Activated CD4-positive, alpha-beta T cell treated with anti-CD3 and anti-CD28 coated beads for 4 hours (primary cell): ENCODE measurements at places on chromosomes 5 and 9.

- no peak for DNase-seq
Measured at GRCh38 chr9:94298949-94299599, 29.4 kb downstream of the NUTM2F start.

DNA sequence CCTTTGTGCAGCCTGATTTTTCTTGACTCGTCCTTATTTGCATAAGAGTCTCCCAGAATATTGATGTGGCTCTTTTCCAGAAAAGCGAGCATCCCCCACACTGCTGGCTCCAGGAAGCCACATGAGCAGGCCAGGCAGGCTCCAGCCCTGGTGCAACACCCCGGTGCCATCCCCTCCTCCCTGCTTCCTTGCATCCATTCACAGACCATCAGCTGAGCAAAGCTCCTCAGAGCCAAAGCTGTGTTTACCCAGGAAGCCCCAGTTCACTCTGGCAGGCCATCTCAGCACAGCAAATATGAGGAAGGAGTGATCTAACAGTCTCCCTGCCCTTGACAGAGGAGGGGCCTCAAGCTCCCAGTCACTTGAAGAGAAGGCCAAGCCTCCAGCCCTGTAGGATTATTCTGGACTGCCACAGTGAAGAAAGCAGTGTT lies 34.4 kb downstream of the INSYN2B start:
- DNase-seq: no peak

- DNase-seq: peak; percentile 43
Measured at GRCh38 chr5:156934450-156935211, 28.4 kb downstream of the TIMD4 start.

DNA sequence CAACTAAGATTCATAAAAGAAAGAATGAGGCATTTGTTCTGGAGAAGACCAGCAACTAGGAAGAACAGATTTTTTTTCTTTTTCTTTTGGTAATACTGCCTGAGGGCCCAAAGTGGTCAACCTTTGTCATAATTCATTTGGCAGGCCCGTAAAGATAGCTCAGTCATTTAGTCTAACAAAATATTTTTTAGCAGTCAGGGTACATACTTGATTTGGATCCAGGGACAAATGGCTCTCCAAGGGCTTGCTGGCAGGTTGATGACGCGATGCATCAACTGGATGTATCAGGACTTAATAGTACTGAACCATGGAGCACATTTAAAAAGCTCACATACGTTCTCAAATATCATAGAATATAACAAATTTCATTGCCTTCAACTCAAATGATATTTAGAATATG lies 203.4 kb upstream of the ZNF608 start:
- DNase-seq: no peak

- DNase-seq: no peak
Measured at GRCh38 chr5:95887977-95888376, 65.5 kb upstream of the GLRX start.

DNA sequence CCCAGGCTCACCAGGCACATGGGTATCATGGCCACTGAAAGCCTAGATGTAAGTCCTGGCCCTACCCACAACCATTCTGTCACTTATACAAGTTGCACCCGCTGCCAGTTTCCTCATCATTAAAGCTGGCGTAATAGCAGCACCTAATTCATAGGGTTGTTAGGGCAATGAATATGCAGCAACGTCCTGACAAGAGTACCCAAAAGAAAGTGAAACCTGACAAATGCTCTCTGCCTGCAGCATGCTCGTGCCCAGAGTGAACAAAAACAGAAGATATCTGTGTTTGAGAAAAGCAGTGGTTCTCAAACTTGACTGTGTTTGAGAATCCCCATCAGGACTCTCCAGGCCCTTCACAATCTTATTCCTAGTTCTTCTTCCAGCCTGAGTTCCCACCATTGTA lies 632.4 kb downstream of the SEMA5A start:
- no peak for DNase-seq

GRCh38 chr5:67094476-67095300 lies 101.9 kb downstream of the CD180 start:
- no peak for DNase-seq

DNA sequence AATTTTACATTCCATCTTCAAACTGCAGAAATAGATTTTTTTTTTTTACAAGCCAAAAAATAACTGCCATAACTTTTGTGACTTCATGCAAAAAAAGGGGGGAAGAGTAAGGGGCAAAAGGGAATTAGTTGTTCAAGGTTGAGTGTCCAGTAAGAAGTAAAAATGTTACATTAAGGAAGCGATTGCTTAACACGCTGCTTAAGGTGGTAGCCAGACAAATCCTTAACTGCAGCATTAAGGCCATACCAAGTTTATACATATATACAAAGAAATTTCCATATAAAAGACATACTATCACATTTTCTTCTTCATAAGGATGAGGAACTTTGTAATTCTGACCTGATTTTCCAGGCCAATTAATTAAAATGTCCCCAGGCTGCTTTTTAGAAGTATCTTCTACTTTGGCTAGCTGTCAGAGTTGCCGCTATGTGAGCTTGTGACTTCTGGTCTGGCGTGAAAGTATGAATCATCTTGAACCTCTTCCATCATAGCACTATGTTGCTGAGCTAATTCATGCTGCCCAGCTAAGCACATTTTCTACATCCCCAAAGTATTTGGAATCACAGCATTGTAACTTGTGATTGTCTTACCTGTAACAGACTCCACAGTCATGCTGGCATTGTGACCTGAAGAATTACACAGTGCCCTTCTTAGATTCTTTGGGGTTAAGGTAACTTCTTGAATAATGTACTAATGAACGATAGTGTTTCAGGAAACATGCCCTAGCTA lies 40.0 kb downstream of the G3BP1 start:
- DNase-seq: no peak

- DNase-seq: no peak
Measured at GRCh38 chr5:35213608-35214007, 16.7 kb downstream of the PRLR start.

- no peak for DNase-seq
Measured at GRCh38 chr5:2556375-2556966, 195.0 kb downstream of the IRX2 start.

DNA sequence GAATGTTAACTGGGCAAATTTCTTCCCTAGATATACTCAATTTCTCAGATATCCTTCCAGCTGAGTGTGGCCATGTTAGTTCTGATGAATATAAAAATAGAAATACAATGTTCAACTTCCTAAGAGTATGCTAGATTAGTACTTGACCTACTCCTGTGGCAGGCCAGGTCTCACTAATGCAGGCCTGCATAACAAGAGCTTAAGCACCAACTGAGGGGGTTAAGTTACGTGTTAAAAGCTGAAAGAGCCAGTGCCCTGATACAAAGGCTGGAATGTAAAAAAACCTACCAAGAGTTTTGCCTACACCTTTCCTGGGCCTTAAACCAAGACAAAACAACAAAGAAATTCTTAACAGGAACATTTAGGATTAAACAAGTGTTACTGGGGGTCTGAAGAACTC lies 102.8 kb downstream of the MRPS30 start:
- DNase-seq: no peak

DNA sequence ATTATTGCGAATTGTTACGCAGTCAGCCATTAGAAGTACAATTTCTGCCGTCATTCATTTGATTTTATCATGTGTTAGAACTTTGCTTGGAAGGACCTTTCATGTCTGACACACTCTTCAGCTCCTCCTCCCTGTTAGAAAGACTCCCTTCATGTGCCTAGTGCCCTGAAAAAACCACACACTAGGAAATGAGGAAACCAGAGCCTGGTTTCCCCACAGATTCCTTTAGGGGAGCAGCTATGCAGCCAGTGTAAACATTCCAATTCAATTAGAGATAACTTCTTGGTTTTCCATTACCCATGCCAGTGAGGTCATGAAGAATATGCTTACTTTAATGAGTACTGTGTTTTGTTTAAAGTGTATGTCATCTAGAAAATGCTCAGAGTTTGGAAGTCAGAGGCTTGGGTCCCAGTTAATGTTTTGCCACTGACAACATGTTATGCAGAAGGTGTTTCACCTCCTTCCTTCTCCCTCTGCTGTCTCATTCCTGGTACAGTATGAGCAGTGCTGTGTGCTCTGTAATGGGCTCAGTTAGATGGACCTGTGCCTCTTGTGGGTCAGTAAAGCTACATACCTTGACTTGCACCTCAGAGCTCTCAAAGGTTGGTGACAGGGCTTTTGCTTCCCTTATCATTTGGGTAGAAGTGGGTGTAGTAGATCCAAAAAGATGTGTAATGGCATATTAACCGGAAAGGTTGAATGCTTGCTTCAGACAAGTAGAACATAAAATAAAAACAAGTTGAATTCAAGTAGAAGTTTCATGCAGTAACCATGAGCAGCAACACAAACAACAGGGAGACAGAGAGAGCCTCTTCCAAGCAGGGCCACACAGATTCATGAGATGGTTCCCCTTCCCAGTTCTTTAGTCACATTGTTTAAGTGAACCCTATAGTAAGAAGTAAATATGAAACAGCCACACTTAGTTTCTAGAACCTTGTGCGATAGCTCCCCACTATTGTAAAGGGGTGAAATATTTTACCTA lies 52.6 kb upstream of the TNFAIP8 start:
- no peak for DNase-seq

- DNase-seq: no peak
Measured at GRCh38 chr5:68028131-68028727, 187.3 kb upstream of the PIK3R1 start.

DNA sequence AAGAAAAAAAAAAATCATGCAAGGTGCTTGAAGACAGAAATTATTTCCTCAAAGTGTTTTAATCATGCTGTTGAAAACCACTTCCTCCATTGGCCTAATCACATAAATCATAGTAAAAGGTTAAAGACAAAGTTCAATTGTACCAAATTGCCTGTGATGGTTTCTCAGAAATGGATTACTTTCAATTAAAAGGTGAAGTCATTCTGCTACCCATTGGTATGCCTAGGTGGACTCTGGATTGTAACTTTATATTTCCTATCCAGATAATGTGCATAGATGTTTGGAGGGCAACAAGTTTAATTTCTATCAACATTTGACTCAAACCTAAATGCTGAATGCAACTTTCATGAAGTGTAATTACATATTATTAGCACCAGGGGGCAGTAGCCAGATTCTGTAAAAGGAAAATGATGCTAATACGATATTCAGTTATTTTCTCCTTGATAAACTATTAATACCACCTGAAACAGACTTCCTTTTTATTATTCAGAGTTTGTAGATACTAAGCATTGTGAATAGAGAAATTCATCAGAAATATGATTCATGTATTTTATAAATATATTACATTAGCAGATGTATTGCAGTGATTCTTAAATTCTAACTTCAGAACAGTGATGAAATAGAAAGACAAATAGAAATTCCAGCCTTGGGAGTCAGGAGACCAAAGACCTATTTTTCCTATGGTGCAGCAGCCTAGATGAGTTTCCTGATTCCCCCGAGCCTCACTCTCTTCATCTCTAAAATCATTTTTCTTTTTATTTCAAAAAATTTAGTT lies 148.2 kb downstream of the CAAP1 start:
- no peak for DNase-seq

- DNase-seq: no peak
Measured at GRCh38 chr5:145360936-145361335, 474.2 kb downstream of the PRELID2 start.

- DNase-seq: no peak
Measured at GRCh38 chr9:79384501-79384900, 187.3 kb upstream of the TLE4 start.

DNA sequence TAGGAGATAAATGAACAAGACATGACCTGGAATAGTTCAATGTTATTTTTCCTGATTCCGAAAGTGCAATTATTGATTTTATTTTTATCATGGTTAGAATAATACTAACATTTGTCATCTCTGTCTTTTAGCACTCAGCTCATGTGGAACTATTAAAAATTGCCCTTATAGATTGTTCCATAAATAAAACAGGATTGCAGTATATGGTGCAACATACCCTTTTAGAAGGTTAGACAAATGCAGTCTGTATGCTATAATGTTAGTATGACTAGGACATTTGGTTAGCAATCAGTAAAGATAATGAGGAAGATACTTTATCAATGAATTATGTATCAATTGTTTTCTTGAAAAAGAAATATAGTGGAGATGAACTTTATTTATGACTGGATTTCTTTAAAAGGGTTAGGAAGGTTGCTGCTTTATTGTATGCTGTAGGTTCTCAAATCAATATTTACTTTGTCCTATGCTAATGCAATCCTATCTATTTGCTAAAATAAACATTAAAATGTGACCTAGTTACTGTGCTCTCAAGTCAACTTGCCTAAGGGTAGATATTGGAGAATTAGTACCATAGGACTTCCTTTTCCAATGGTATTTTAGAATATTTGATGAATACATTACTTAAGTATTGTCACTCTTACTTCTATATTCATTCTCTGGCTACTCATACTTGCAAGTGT lies 348.9 kb upstream of the ISL1 start:
- no peak for DNase-seq

DNA sequence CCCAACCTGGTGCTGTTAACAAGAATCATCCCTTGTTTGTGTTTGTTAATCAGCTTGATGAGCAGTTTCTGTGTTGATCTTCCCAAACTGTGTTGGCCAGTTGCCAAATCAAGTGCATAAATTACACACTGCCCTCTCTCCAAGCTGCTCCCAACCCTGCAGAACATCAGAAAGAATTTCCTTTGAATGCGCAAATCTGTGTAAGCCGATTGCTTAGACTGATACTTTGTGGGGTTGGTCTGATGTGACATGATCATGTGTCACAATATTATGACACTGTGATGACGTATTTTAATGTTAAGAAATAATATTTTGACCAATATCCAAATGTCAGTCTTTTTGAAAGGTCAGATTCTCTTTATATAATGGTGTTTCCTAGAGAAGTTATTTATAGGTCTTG lies 766.4 kb upstream of the WWC1 start:
- no peak for DNase-seq

GRCh38 chr9:33166231-33167083 lies 679 bp downstream of the B4GALT1 start:
- DNase-seq: peak; percentile 16

DNA sequence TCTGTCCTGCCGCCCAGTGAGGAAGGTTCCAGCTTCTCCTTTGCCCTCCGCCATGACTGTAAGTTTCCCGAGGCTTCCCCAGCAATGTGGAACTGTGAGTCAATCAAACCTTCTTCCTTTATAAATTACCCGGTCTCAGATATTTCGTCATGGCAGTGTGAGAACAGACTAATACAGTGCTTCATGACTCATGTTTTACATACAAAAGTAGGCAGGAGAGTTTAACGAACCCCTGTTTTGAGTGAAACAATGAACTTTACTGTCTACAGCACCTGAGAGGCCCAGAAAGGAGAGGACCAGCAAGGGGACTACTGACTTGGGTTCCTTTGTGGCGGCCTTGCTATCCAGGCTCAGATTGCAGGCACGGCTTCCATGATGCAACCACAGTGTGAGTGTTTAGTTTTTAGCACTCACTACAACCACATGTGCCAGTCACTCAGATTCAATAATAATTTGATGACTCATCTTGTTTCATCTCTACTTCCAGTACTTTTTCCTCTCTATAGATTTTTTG lies 139.1 kb upstream of the CLINT1 start:
- no peak for DNase-seq

- DNase-seq: no peak
Measured at GRCh38 chr5:60633341-60633740, 66.6 kb downstream of the DEPDC1B start.
